CD4-positive, alpha-beta T cell treated with Interleukin-15 for 1 hour (primary cell): ENCODE measurements at places on chromosomes 16 and 17.

DNA sequence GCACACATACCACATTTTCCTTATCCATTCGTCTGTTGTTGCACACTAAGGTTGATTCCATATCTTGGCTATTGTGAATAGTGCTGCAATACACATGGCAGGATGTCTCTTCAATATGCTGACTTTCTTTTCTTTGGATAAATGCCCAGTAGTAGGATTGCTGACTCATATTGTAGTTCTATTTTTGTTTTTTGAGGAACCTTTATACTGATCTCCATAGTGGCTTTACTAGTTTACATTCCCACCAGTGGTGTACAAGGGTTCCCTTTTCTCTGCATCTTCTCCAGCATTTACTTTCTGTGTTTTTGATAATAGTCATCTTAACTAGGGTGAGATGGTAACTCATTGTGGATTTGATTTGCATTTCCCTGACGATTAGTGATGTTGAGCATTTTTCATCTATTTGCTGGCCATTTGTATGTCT lies 118.1 kb downstream of the STXBP4 start:
- DNase-seq: no peak

DNA sequence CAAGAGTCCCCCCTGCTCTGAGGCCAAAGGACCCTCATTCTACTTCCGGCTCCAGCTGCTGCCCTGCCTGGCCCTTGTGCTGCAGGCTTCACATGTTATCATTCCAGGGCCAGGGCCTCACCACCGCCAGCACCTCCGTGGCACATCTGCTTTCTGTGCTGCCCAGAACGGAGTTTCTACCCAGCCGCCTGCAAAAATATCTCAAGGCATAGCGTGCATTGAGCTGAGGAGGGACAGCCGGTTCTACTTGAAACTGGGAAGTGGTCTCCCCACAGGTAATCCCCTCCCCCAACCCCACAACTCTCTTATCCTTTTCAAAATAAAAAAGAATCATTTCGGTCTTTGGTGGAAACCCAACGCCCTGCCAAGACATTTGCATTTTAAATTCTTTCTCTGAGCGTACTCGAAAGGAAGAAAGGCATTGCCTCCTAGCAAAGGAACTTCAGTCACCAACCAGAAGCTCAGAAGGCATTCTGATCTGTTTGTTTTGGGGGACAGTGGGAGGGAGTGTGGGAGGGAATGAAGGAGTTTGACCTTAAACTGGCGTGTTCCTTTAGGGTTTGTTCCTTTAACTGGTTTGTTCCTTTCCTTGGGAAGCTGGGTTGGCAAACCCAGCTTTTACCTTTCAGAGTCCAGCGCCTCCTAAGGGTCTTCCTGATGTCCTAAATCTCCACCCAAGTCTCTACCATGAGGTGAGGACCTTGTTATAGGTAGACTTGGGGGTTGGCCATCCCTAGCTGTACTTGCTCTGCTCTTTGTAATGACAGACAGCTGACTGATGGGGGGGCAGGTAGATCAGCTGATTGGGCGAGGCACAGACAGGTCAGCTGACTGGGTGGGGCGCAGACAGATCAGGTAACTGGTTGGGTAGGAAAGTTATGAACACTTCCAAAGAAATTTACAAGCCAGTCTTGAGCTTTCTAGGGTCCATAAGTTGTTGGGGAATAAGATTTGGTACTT lies 33.4 kb upstream of the PIK3R6 start:
- peak; percentile 42 for DNase-seq

- no peak for DNase-seq
These were observed 45.2 kb upstream of the KPNB1 start for GRCh38 chr17:47604598-47604927.

GRCh38 chr16:69199382-69199781 lies 12.4 kb downstream of the SNTB2 start:
- DNase-seq: no peak

- no peak for DNase-seq
These were observed 101.6 kb upstream of the TOB1 start for GRCh38 chr17:50967795-50968194.

- no peak for DNase-seq
These were observed 34.1 kb downstream of the EEF2K start for GRCh38 chr16:22240023-22240710.
